ENCODE measurements at places on chromosomes 6 and 20.

DNA sequence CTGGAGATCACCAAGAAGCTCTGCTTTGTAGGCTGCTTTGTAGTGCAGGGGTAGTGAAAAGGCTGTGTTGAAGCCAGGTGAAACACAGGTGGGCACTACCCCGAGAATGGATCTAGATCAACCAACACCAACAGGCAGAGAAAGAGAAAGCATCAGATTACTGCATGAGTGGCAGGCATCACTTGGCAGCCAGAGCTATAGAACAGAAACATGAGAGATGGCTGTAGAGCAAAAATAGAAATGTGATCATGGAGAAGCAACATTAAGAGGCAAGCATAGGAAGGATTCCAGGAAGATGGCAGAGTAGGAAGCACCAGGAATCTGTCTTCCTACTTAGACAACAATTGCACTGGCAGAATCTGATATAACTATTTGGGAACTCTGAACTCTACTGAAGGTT lies 311.1 kb upstream of the TCF21 start:
- DNase-seq = no peak

DNA sequence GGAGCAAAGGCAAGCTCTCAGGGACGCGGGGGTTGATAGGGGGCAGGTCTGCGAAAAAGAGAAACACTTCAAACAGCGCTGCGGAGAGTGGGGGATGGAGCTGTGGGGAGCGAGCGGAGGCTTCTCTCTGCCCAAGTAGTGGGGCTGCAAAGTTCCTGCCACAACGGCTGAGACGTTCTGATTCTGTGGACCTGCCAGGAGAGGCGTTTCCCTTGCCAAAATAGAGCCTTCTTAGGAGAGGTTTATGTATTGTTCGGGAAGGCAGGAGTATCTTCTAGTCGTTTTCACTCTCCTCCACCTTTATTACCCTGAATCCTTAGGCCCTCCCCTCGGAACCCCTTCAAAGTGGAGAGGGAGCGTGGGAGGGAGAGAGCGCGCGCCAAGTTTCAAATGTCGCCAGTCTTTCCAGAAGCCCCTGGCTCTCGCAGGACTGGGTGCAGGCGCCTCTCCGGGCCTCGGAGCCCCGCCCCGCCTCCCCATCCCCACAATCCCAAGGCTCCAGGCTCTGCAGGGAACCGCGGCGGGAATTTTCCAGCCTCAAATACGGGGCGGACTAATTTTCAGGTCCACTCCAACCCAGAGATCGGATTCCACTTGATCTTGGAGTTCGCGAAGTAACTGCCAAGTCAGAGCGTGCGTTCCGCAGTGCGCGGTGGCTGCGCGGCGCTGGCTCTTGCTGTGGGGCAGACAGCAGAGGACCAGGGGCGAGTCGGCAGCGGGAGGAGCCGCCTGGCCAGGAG lies 10.0 kb upstream of the POU3F2 start:
- no peak for DNase-seq

DNA sequence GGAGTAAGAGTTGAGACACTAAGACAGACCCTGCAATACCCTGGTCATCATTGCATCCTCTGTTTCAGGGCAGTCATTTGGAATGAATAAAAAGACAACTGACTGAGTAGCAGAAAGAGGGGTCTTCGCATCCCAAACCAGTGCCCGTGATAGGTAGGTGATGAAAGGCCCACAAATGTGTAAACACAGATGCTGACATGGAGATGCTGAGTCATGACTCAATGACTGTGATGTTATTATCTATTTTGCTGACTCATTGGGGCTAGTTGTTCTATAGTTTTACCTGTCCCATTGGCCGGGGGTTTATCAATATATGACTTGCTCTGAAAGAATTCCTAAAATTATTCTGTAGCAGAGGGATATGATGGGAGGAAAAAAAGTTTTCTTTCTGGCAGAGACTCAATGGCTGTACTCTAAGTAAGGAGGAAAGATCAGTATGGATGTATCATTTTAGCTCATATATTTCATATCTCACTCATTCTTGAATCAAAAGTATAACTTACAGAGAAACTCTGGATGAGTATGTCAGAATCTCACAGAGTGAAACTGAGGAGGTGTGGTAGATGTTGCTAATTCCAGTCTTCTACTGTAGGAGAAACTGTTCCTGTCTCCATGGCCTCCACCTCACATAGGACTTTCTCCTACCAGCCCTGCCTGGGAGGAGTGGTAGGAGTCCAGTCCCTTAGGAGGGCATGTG lies 119.9 kb upstream of the PREP start:
- peak; percentile 12 for DNase-seq

DNA sequence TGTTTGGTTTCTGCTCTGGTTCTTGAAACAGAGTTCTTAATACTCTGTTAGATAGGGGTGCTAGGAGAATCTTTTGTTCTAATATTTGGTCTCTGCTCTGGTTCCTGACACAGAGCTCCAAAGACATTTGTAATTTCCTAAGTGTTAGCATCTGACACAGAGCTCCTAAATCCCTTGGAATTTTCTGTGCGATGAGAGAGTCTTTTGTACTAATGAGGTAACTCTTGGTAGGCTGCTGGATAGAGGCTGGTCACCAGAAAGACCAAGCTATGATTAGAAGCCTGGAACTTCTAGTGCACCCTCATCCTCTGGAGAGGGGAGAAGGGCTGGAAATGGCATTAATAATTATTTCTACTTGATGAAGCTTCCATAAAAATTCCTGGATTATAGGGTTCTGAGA lies 7.7 kb upstream of the CD109 start:
- DNase-seq = no peak

GRCh38 chr20:31841928-31842327 lies 3.5 kb downstream of the FOXS1 start:
- DNase-seq = peak; percentile 68

- no peak for DNase-seq
Observed at GRCh38 chr20:25072226-25072811, 9.6 kb downstream of the VSX1 start.

GRCh38 chr20:57592263-57593092 lies 27.7 kb downstream of the ZBP1 start:
- DNase-seq = no peak

DNA sequence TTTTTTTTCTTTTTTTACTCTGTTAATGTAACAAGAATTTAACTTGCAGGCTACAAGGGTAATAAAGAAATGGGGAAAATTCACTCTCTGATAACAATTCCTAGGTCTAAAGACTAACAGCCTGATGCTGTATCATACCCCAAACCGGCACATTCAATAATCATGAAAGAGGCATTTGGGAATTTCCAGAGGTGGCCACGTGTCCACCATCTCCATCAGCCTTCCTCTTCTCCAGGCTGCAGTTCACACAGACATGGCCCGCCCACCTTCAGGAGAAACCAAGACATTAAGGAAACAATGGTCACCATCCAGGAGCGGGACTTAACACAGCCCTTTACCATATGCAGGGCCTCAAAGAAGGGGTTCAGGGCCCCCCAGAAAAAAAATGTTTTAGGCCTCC lies 44.8 kb downstream of the PDE10A start:
- no peak for DNase-seq

GRCh38 chr6:149249370-149250357 lies 67.8 kb upstream of the TAB2 start:
- DNase-seq = no peak

GRCh38 chr20:46207793-46208192 lies 89.7 kb downstream of the CD40 start:
- DNase-seq = no peak

DNA sequence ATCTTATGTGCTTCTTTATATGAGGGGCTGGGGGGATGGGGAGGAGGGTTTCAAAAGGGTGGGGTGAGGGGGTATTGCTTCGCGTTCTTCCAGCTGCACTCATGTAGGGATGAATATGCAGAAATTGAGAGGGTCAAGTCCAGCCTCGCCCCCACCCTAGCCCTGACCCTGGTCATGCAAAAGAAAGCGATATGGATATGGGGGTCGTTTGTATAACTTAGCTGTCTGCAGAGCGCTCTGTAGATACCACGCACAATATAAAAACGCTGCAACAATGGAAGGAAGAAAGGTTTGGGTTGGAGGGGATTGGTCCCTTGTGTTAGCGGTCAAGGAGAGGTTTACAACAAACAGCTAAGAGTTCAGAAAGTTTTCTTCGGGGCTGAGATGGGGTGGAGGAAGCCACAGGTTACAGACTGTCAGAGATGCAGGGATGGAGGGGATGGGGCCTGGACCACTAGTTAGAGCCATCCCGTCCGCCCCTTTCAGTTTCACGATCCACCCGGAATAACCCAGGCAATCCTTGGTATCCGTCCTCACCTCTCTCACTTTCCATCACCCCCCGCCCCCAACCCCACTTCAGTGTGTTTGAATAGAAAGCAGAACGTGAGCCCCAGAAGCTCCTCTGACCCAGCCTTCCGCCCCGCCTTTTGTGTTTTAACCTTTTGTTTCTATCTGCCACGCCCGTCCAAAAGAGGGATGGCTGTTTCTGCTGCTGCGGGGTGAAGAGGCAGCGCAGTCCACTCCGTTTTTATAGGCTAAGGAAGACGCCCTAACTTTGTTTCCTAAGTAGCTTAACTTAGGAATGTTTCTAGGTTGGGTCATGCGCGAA lies 73.5 kb downstream of the SOX4 start:
- no peak for DNase-seq

- DNase-seq = no peak
Observed at GRCh38 chr20:43903953-43904826, 10.5 kb upstream of the TOX2 start.

- DNase-seq = no peak
Observed at GRCh38 chr6:5507131-5507681, 245.9 kb downstream of the FARS2 start.

GRCh38 chr20:440636-441035 lies 21.7 kb downstream of the TBC1D20 start:
- DNase-seq = no peak

DNA sequence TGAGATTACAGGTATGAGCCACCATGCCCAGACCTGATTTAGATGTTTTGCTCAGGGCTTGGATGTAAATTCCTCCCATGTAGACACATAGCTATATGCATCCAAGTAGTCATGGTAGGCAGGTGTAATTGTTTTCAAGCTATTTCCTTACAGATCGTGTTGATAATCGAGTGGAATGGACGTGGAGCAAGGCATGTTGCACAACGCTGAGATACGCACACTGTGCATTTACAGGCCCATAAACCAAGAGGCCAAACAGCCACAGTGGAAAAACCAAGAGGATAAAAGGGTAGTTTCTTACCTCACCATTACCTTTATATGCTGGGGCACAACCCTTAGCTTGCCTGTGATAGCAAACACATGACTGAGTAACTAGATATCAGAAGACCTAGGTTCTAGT lies 51.0 kb upstream of the ADGRF1 start:
- DNase-seq = no peak

- DNase-seq = no peak
Observed at GRCh38 chr6:35463292-35463691, 4.9 kb upstream of the RPL10A start.

- peak; percentile 4 for DNase-seq
Observed at GRCh38 chr6:141133836-141134235, 998.9 kb upstream of the GJE1 start.

All from fibroblast of skin of abdomen (primary cell).